ENCODE measurements at places on chromosomes 4 and X.
A peak's percentile ranks its signal among the peaks of the same experiment; 100 is the strongest.

DNA sequence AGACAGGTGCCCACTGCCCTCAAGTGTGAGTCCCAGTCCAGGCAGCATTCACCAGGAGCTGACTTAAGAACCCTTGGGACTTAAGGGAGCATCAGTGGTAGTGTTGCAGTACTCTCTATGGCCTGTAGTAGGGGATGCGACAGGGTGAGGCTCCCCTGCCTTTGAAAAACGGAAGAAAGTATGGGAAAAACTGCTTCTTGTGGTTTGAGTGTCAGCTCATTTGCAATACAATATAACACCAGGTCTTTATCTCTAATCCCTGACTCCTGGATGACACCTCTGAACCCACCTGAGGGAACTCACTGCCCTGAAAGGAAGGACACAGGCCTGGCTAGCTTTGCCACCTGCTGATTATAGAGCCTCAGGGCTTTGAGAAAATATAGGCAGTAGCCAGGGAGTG lies 176.0 kb downstream of the SMARCA1 start:
- DNase-seq, result no peak

- DNase-seq, result peak; percentile 80
Measured at GRCh38 chr4:6873792-6874461, 35.7 kb upstream of the TBC1D14 start.

- DNase-seq, result no peak
Measured at GRCh38 chrX:19585332-19586082, 70.2 kb upstream of the MAP3K15 start.

DNA sequence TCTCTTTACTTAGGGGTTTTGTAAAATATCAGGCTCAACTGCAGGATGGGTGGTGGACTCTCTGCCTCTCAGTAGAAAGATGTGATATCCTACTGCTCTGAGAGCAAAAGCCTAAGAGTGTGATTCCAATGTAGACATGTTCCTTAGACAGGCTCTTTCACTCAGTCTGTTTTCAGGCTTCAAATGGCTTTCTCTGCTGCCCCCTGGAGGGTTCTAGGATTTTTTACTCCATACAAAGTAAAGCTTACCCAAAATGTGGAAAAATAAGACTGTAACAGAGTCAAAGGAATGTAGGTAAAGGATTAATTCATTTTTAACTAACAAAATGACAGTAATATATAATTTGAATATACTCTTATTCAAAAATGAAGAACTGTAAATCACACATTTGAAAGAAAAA lies 32.1 kb downstream of the ZGRF1 start:
- DNase-seq, result peak; percentile 38

DNA sequence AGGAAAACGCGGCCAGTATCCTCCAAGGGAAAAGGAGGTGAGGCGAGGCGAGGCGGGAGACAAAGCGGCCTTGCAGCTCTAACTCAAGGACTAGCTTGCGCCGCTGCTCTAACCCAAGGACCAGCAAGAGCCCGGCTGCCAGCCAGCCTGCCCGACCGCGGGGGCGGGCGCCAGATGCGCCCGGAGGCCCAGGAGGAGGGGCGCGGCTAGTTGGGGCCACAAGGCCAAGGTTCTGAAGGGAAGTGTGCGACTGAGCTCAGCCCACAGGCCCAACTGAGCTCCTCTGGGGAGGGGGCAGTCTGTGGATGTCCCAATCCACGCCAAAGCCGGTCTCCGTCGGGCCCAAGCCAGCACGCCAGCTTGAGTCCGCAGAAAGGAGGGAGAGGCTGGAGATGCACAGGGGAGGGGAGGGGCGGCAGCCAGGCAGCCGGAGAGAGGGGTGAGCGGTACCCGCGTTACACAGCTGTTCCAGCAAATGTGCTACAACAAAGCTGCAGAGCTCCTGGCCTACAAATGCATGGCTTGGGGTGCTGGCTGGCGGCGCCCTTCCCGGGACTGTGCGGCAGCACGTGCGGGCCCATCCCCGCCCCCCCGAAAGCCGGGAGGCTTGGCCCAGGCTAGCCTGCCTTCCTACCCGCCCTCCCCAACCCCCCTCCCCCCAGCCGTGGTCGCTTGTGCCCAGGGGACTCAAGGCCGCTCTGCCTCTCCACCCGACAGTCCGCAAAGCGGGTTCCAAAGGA lies 637 bp downstream of the AMER1 start:
- DNase-seq, result peak; percentile 37

- DNase-seq, result no peak
Measured at GRCh38 chr4:112552668-112553067, 36.7 kb upstream of the NEUROG2 start.

GRCh38 chr4:38162240-38162784 lies 202.1 kb downstream of the PTTG2 start:
- DNase-seq, result peak; percentile 54

DNA sequence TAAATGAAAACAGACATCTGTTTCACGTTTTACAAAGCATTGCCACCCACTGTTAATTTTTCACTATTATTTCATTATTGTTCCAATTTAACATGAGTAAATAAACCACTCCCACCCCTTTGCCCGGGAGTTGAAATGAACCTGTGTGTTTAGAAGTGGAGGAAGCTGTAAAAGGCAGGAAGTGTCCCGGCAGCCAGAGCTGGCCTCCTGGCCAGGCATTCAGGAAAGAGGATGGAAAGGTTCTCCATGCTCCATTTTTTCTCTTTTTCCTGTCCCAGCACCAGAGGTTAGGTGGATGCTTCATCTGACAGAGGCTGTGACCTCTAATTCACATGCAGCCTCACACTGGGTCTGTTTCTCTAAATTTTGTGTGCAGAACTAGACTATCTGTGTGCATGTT lies 55.5 kb upstream of the LNX1 start:
- no peak for DNase-seq

- no peak for DNase-seq
Measured at GRCh38 chrX:4850312-4850711, 1136.9 kb upstream of the PRKX start.

DNA sequence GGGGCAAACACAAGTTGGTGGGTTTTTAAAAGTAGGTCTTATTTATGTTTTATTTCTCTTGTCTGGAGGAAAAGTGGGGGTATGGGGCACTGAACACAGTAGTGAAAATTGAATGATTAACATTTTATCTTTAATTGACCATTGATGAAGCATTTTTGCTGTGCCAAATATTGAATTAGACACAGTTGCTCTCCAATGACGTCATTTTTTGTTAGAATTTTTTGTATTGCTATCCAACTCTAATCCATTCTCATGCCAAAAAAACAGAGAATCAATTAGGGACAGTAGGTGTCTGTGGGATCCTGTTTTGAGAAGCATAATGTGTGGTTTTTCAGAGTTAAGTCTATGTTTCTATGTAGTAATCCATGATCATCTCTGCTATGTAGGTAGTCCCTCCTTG lies 1032.8 kb downstream of the STPG2 start:
- no peak for DNase-seq

DNA sequence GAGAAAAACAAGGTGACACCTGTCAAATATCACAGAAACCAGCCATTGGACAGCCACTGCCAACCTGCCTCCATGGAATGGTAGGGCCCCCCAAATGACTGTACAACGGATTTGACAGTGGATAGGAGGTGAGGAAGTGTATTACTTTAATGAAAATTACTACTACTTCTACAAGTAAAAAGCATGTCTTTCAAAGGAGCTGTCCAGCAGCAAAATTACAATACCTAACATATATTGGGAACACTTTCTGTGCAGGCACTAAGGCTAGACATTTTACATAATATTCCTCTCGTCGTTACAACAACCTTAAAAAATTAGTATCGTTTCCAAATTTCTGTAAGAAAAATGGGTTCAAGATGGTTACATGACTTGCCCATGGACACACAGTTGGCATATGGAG lies 14.9 kb downstream of the PPP3CA start:
- no peak for DNase-seq

DNA sequence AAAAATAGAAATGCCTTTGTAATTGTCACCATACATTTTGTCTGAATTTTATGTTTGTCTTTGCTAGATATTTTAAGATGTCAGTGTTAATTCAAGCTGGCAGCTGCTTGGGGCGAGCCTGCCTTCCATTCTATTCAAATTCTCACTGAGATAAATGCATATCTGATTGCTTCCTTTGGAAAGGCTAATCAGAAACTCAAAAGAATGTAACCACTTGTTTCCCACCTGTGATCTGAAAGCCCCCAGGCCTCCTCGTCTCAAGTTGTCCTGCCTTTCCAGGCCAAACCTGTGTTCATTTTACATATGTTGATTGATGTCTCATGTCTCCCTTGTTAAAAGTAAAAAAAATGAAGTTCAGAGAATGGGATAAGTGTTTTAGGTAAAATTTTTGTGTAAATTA lies 318.7 kb upstream of the TECRL start:
- no peak for DNase-seq

DNA sequence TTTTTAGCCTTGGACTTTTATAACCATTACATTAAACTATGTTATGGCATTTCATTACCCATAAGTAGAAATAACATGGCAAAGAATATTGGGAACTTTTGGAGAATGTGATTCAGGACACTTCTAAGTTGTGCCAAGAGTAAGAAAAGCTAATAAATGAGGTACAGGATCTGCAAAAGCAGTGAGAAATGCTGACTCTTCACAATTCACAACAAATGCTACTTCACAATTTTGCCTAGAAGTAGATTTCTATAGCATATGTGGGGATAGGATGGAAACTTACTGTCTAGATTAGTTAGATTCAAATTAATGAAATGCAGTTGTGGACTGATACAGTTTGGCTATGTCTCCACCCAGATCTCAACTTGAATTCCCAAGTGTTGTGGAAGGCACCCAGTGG lies 173.7 kb downstream of the COMMD8 start:
- no peak for DNase-seq

DNA sequence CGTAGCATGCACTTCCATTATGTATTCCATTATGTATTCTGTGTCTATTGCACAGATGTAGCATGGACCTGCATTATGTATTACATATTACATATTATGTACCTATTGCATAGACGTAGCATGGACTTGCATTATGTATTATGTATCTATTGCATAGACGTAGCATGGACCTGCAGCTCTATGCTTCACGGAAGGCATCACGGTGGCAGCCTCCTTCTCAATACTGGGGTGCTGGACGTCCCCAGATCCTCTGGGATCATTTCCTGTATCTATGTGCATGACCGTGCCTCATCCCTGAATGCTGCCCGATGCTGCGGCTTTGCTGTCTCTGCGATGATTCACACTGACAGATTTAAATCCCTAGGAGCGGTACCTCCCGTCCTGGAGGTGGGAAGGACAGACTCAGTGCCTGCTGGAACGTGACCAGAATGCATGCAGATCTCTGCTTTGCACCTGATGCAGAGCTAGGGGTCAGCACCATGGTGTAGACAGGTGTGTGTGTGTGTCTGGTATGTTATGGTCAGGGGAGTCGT lies 317.5 kb downstream of the DHRSX start:
- DNase-seq, result no peak

GRCh38 chr4:7120341-7120740 lies 52.5 kb upstream of the GRPEL1 start:
- no peak for DNase-seq

DNA sequence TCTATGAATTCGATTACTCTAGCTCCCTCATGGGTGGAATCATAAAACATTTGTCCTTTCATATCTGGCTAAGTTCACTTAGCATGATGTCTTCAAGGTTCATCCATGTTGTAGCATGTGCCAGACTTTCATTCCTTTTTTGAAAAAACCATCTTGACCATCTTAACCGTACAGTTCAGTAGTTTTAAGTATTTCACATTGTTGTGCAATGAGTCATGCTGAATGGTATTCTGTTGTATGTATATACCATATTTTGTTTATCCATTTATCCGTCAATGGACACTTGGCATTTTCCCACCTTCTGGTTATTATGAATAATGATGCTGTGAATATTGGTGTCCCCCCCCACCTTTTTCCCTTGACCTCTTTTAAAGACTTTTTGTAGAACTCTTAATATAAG lies 72.4 kb upstream of the TLR2 start:
- DNase-seq, result no peak

- DNase-seq, result no peak
Measured at GRCh38 chr4:47696823-47697222, 141.0 kb downstream of the CORIN start.

- no peak for DNase-seq
Measured at GRCh38 chr4:68346461-68346860, 3.4 kb downstream of the YTHDC1 start.

- DNase-seq, result no peak
Measured at GRCh38 chr4:25051534-25051933, 20.8 kb upstream of the LGI2 start.

DNA sequence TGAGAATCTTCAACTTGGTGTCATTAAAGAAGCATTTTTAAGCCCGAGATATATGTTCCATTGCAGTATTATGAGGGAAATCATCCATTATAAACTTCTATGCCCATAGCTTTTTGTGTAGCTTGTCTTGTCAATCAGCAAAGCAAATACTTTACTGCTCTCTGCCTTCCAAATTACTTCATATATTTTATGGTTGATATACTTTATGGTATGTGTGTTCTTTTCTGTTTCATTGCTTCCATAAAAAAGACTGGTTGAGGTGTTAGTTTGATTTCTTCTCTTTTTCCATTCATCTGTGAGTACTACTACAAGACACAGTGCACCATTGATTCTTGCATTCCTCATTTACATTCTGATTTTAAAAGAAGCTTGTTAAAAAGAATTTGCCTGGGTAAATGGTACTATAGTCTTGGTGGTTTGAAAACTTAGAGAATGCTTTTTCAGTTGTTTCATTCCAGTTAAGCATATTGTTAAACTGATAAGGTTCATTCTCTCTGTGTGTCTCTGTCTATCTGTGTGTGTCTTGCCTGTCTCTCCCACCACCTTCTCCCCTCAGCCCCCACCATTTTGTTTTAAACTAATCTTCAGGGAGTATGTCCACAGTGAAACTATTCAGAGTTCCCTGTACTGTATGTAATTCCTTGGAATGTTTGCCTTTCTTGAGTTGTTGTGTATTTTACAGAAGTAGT lies 27.1 kb downstream of the STAG2 start:
- DNase-seq, result no peak

GRCh38 chr4:119008761-119009160 lies 120.1 kb downstream of the SYNPO2 start:
- DNase-seq, result no peak

DNA sequence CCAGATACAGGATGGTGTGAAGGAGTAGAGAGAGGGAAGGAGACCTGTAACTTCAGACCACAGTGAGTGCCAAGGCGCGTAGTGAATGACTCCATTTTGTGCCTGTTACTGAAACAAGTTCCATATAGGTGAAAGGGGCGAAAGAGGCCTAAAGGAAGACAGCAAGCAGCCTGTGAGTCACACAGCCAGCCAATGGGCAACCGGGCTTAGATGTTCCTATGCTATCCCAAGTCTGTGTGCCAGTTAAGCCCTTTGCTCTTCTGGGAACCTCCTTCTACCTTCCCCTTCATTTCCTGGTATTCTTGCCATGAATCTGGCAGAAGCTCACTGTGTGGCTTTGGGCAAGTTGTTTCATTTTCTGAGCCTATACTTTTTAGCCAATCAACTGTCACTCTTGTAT lies 161.8 kb upstream of the LDB2 start:
- no peak for DNase-seq

GRCh38 chrX:105618393-105619101 lies 203.8 kb upstream of the NRK start:
- no peak for DNase-seq

- DNase-seq, result no peak
Measured at GRCh38 chr4:119310826-119311225, 11.1 kb downstream of the FABP2 start.

Measured in liver (tissue), 10 donors.